ENCODE measurements at places on chromosomes 16 and 17.

GRCh38 chr16:66927918-66928649 lies 2.7 kb upstream of the RRAD start:
- DNase-seq: no peak

DNA sequence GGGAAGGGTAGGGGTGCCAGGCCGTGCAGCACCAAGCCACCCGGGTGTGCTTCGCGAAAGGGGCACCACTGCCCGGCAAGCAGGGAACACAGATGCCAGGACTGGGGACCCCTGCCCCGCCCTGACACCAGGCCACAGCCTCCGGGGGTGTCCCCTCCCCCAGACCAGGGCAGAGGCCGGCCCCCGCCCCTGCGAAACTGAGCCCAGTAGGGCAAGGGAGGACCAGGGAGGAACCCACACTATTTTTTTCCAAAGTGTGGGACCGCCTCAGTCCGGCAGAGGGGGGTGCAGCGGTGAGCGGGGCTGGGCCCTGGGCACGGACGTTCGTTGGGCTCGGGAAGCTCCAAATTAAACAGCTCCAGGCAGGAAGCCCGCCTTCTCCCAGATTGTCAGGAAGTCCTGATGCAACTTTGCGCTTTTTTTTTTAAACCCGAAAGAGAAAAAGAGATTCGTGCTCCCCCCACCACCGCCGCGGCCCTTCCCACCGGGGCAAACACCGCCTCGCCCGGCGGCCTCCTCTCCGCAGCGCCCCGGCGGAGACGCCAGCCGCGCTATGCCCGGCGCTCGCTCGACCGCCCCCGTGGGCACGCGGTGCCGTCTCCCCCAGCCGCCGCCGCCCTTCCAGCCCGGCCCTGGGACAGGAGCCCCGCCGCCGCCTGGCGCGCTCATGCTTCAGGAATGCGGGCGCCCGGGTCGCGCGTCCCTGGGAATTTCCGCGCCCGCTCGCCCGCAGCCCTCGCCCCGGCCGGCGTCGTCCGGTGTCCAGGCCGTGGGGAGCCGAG lies 755 bp downstream of the PIEZO1 start:
- DNase-seq: no peak

DNA sequence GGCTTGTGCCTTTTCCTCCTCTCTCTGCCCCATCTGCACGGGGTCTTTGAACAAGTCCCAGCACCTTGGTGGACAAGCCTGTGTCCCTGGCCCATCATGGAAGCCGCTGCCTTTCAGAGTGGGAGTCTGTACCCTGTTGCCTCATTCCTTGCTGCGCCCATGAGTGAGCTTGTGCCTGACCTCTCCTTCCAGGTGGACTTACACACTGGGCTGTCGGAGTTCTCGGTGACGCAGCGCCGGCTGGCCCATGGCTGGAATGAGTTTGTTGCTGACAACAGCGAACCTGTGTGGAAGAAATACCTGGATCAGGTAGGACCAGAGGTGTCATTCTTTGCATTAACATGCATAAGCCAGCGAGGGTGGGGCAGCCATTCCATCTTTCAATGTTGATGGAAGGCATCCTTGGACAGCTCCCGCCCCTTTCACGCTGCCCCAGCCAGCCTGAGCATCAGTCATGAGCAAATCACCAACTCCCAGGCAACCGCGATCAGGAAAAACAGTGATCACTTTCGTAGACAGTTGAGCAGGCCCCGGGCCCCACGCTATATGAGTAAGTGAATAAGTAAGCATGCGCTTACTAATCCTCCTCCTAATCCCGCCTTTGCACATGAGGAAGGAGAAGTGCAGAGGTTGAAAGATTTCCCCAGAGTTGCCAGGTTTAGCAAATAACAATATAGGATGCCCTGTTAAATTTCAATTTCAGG lies 36.8 kb downstream of the ATP2C2 start:
- DNase-seq: no peak

DNA sequence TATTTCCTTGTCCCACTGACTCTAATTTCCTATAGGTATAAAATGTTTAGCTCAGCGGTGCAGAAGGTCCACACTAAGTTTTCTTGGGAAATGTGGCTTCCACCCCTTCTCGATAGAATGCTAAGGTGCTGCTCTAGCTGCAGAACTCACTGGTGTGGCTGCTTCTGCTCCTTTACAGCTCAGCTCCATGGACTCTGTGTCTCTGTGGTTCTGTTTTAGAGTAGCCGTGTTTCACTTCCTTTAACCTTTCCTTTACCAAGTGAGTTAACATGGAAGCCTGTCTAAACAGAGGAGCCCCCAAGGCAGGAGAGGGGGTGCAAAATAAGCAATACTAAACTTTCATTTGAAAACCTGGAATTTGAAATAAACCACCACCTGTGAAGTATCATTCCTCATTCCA lies 65.3 kb downstream of the SPECC1 start:
- DNase-seq: no peak
